ENCODE measurements at places on chromosomes 4 and X.

- no peak for DNase-seq
Measured at GRCh38 chrX:68203211-68203610, 230.1 kb downstream of the OPHN1 start.

DNA sequence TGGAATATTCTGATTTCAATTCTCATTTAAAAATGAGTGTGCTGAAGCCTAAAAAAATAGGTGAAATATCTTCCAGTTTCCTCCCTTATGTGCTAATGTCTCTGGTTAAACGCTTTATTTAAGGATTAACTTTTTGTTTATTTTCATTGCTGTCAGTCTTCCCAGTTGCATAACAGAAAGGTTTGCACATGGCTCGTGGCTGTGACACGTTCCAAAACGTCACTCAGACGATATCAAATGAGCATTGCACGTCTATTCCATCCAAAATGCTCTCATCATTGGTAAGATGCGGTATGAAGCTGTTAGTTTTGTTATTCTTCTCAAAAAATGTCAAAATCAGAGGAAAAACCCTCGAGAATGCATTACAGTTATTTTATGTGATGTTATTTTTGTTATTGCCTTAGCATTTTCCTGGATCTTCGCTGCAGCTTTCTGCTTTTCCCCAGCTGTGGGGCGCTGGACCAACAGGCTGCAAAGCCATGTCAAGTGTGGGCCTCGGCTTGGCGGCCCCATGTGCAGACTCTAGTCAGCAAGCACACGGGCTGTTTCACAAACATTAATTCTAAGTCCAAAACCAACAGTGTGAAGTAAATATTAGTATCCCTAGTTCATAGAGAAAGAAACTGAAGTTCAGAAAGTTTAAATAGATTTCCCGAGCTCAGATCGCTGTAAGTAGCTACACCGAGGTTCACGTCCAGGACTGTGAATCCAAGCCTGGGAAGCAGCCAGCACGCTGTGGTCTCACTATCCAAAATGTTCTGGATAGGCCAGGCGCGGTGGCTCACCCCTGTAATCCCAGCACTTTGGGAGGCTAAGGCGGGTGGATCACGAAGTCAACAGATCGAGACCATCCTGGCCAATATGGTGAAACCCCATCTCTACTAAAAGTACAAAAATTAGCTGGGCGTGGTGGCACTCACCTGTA is 793.4 kb upstream of the FRG1 start:
- DNase-seq, result no peak

DNA sequence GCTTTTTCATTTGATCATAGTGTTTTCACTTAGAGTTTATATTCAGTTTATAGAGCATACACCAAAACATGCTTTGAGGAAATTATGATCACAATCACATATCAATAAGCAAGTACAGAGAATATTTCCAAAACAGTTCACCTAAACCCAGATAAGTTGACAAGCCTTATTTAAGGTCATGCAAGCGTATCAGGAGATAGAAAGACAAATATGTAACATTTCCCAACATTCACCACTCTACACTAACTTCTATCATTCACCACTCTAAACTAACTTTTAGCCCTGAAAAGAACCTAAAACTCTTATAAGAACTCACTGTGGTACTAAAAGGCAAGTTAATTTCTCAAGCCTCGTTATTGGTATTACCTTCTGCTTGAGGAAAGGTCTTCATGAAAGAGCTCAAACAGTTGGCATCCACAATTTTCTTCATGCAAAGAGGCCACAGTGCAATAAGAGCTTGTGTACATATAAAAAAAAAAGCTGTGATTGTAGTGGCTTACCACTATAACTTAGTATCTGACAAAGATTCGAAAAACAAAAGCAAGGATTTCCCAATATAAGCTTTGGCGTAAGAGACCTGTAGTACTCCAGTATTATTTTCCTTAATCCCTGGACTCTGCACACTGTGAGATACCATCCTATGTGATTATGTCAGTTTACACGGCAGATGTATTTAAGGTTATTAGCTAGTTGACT is 903.3 kb downstream of the STIM2 start:
- no peak for DNase-seq

- DNase-seq, result peak; percentile 19
Measured at GRCh38 chr4:186021461-186022167, 47.3 kb upstream of the TLR3 start.

- no peak for DNase-seq
Measured at GRCh38 chr4:76830964-76831703, 66.8 kb downstream of the SOWAHB start.

Measured in NCI-H2171 treated with DMSO at 0.1 percent for 48 hours (cell line).